Activated naive CD4-positive, alpha-beta T cell treated with anti-CD3 and anti-CD28 coated beads, Interleukin-2, amount 50 U/mL, for 72 hours (primary cell): ENCODE measurements at places on chromosomes 3 and 15.

GRCh38 chr15:67080900-67081431, 15.6 kb downstream of the SMAD3 start:
- DNase-seq: no peak

GRCh38 chr3:23624305-23624704, 181.4 kb upstream of the UBE2E1 start:
- no peak for DNase-seq

- no peak for DNase-seq
Measured at GRCh38 chr3:105867712-105868430, 941 bp downstream of the CBLB start.

- DNase-seq: no peak
Measured at GRCh38 chr3:37308247-37308646, 133.9 kb upstream of the LRRFIP2 start.

GRCh38 chr3:6844723-6845122, 16.2 kb upstream of the GRM7 start:
- no peak for DNase-seq

DNA sequence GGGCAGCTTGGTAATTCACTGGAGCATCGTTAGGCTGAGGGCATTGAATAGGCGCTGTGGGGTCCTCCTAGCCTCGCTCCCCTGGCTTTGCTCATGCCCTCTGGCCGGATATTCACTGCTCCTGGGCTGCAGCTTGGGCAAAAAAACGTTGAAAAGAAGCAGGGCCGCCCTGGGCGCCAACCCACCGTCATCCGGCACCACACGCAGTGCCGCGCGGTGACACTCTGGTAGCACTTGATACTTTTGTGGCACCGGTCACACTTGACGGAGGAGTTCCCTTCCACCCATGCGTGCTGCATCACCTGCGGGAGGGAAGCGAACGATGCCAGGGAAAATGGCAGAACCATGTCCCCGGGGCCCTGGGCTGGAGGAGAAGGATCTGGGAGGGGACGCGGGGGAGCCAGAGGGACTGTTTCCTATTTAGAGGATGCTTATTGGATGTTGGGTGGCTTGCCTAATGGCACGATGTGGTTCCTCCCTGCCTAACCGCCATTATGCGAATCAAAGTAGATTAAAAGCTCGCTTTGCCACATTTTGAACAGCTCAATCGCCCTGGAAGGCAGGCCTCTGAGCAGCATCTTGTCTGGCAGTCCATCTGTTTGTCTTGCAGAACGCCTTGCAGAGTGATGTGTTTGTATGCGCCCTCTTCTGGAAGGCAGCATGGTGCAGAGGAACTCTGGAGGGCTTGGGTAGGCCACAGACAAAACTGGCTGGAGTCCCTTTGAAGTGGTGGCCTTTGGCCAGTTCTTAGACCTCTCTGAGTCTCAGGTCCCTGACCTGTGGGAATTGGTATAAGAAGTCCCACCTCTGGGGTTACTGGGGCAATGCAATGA, 93.2 kb downstream of the DGKG start:
- no peak for DNase-seq

GRCh38 chr15:51243774-51244173, 94.6 kb downstream of the CYP19A1 start:
- DNase-seq: no peak

DNA sequence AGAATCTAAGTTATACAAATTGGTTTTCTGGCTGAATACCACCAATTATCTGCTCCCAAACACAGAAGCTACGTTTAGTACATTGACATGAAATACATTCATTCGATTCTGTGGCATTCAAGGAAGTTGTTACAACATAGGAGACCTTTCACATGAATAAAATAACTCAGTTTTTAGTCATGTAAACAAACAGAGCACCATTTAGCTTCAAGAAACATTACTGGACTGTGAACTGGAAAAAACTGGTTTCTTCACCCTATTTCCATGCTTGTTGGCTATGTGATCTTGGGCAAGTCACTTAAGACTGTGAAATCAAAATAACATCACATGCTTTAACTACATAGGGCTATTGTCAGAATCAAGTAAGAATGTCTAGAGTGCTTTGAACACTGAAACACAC, 46.2 kb downstream of the NRG4 start:
- no peak for DNase-seq

GRCh38 chr3:116618930-116619329, 90.6 kb upstream of the TUSC7 start:
- no peak for DNase-seq

DNA sequence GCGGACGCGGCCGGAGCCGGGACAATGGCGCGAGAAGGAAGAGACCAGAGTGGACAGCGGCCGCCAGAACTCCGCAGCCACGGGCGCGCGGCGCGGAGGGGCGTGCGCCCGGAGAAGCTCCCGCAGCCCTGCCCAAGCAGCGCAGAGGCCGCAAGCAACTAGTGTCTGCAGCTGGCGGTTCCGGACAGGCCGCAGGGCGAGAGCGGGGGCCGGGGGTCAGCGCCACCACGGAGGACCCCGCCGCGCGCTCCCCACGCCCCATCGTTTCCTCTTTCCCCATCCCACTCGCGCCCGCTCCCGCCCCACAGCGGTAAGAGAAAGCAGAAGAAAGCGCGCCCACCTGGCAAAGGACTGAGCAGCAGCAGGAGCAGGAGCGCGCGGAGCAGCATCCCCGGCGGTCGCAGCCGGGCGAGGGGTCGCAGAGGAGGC, 440 bp downstream of the PRTG start:
- no peak for DNase-seq

DNA sequence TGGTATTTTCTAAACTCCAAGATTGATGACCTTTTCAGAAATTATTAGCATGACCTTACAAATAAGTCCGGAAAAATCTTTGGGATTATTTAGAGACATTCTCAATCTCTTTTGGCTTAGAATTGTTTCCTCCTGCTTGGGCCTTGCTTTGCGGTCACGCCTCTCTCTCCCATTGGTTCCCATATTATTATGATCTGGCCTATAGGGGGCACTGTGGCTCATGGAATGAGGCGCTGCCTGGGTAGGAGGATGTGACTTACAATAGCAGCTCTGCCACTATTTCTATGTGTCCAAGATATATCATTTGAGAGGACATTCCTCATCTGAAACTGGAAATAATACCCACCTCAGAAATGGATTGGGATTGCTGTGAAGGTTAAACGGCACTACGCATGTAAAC, 464.9 kb downstream of the MFSD1 start:
- peak; percentile 36 for DNase-seq

- no peak for DNase-seq
Measured at GRCh38 chr15:40767838-40768500, 1.8 kb upstream of the C15orf62 start.

DNA sequence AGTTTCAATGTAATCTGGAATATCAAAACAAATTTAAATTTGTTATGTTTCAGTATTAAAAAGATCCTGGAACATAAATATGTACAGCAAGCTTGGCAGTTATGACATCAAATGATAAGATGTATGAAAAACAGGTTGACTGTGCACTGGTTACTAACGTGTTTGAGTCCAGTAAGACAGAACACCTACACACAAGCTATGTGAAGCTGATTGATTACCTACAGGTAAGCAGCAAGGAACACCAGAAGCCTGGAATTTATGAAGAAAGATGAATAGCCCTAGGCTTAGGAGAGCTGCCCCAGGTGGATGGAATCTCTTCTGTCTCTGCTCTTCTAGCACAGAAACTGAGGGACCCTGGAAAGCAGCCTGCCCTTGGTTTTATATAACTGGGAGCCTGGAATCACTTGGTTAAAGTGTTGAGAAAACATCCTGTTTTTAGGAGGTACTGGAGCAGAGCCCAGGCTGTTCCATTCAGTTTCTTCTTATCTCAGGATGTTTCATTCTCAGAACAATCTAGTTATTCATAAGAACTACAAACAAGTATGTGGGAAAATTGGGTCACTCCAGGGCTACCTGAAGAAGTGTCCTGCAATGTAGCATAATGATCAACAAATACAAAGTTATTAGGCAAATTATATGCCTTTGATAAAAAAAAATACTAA, 36.3 kb downstream of the SLITRK3 start:
- DNase-seq: no peak

GRCh38 chr15:58604455-58604923, 145.0 kb downstream of the ADAM10 start:
- DNase-seq: no peak

- DNase-seq: peak; percentile 60
Measured at GRCh38 chr15:75455982-75456531, 4.6 kb upstream of the SIN3A start.

GRCh38 chr3:69360690-69361089, 25.2 kb downstream of the FRMD4B start:
- no peak for DNase-seq

GRCh38 chr15:63327648-63328421, 50.4 kb downstream of the APH1B start:
- DNase-seq: no peak

GRCh38 chr3:126322181-126322967, 34.8 kb downstream of the KLF15 start:
- DNase-seq: no peak

DNA sequence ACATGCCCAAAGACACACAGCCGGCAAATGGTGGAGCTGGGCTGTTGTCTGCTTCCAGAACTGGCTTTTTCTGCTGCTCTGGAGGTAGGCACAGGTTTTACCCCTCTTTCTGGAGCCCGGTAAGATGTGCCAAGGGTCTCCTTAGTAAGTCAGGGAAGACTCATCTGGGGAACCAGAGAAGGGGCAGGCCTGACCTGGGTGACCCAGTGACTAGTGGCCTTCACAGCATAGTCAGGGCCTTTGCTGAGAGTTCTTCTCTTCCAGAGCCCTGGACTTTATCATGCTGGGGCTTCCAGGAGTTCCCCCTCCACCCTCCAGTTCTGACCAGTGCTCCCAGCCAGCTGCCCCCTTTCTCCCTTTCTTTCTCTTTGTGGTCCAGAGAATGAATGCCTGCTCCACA, 3.2 kb downstream of the CD276 start:
- no peak for DNase-seq

GRCh38 chr15:51401872-51402517, 60.5 kb downstream of the GLDN start:
- no peak for DNase-seq

- no peak for DNase-seq
Measured at GRCh38 chr15:60394689-60395097, 3.1 kb downstream of the ANXA2 start.

DNA sequence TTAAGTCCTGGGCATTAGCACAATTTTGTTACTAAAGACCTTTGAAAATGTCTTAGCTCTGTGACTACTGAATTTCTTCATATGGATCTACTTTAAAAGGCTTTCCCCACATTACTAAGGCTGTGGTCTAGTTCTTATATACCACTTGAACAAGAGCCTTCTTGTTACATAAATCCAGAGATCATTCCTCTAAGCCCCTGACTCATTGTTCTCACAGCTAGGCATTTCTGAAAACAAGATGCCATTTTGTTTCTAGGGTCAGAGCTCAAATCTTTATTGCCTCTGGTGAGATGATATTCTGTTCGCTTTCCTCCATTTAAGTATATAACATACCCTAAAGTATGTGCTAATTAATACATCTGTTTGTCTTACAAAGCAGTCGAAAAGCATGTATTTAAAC, 29.8 kb upstream of the LPP start:
- no peak for DNase-seq

DNA sequence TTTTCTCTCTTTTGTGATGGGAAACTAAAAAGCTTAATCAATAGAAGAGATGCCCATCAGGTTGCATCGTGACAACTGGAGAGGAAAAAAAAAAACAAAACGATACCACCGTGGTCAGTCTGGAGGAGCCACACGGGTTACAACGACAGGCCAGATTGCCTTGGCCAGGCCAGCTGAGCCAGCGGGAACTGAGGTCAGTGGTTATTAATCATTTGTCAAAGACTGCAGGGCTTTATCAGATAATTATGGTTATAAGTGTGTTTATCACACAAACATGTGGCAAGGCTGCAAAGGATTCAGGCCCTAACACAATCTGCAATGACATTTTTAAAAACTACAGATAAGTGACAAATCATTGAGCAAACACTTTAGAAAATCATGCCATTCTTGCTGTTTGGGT, 135.0 kb upstream of the FAM3D start:
- no peak for DNase-seq

- no peak for DNase-seq
Measured at GRCh38 chr3:51544011-51544775, 5.7 kb downstream of the RAD54L2 start.

DNA sequence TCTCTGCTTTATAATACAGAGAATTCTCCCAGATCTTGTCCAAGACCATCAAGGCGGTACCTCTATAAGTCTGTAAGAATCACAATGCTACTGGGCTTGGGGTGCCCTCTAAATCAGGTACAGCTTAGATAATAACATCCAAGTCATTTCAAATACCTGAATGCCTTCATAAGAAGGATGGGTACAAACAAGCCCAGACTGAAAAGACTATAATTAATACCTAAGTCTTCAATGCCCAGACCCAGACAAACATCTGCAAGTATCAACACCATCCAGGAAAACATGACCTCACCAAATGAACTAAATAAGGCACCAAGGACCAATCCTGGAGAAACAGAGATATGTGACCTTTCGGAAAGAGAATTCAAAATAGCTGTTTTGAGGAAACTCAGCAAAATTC, 65.9 kb downstream of the ZMAT3 start:
- DNase-seq: no peak

GRCh38 chr3:155494332-155494731, 200.8 kb upstream of the STRIT1 start:
- DNase-seq: no peak

- no peak for DNase-seq
Measured at GRCh38 chr15:81785181-81785580, 260.6 kb downstream of the MEX3B start.

DNA sequence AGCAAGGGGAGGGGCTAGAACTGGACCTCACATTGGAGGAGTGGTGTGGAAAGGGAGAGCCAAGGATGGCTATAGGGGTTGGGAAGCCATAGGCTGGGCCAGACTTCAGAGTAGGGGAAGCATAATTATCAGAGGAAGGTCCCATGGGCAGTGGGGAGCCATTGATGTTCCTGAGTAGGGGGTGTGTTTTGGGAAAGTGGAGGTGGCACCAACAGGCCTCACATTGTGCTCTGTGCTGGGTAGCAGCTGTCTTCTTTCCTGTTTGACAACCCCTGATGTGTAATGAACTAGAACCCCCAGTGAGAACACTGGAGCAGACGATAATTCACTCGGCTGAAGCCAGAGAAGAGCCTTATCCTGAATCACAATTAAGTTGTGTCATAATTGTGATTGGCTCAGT, 41.2 kb downstream of the SLC6A11 start:
- DNase-seq: no peak

GRCh38 chr3:58474967-58475578, 16.8 kb upstream of the KCTD6 start:
- no peak for DNase-seq

DNA sequence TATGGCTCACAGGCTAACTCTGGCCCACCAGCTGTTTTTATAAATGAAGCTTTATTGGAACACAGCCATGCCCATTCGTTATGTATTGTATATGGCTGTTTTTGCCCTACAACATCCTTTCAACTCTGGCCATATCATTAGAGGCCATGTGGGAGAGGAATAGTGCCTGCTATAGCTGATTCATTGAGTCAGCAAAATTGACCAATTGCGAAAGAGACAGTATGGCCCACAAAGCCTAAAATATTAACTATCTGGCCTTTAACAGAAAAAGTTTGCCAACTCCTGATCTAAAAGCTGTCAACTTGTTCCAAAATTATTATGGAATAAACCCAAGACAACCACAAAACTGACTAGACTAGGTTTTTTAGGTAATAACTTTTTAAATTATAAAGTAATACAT, 1.4 kb downstream of the NR1I2 start:
- DNase-seq: no peak
